Adipocyte (in vitro differentiated cells): ENCODE measurements at places on chromosomes 1 and 21.
A peak's percentile ranks its signal among the peaks of the same experiment; 100 is the strongest.

DNA sequence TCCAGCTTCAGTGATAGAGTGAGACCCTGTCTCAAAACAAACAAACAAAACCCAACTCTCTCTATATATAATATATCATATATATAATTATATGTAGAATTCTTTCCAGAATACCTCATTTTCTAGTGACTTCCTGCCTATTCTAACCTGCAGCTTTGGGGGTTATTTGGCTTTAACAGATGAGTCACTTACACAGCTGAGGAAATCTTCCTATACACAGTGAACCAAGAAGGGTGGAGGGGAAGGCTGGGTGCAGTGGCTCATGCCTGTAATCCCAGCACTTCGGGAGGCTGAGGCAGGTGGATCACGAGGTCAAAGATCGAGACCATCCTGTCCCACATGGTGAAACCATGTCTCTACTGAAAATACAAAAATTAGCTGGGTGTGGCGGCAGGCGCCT is 9.2 kb downstream of the RAB29 start:
- DNase-seq = no peak

- peak; percentile 61 for DNase-seq
These were observed 1.0 kb downstream of the PLPP3 start for GRCh38 chr1:56578138-56578962.

- DNase-seq = no peak
These were observed 101.7 kb upstream of the HAO2 start for GRCh38 chr1:119266858-119267257.

DNA sequence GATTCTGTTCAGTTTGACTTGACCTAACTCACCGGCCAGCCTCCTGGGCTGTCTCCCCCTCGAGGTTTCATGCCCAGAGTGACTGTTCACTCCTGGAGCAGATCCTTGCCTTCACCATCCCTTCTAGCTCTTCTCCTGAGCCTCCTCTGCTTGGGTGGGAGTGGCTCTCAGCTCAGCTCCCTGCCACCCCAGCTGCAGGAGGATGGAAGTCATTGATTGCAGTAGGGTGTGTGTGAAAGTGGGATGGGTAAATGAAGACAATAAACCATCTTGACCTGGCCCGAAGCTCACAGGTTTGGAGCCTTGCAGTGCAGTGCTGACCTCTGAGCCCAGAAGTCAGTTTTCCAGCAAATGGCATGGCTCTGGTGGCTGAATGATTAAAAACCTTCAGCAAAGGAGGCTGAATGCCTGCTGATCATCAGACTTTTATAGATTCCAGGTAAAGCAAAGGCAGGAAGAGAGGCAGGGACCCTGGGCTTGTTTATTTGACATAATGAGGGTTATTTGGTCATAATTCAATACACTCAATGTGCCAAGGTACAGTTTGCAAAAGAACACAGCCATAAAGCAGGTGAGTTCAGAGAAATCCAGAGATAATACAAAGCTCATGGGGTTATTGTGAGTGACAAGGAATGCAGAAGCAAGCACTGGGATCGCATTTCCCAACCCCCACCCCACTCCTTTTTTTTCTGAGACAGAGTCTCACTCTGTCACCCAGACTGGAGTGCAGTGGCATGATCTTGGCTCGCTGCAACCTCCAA is 17.5 kb upstream of the TFF3 start:
- no peak for DNase-seq

DNA sequence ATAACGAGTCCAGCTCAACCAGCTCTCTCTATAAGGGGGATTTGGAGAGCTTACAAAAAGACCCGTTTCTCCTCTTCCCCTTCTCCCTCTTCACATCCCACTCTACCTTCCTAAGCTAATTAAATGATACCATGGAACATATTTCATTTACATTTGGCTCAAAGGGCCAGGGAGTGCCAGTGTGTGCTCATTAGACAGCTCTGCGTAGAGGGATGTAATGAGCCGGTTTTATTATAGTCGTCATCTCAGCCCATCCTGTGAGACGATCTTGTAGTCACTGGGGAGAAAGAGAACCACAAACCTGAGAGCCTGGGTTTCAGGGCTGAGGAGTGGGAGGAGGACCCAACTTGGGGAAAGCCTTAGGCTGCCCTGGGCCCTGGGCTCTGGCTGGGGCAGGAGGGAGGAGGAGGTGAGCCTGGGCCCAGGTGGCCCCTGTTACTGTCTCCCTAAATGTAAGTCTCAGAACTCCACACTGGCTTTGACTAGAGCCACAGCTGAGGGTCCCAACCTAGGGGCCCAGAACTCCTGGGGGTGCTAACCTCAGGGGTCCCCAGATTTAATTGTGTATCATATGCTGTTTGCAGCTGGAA is 354.6 kb downstream of the MATN1 start:
- DNase-seq = no peak

- peak; percentile 80 for DNase-seq
These were observed 49.4 kb upstream of the A3GALT2 start for GRCh38 chr1:33370301-33370700.

DNA sequence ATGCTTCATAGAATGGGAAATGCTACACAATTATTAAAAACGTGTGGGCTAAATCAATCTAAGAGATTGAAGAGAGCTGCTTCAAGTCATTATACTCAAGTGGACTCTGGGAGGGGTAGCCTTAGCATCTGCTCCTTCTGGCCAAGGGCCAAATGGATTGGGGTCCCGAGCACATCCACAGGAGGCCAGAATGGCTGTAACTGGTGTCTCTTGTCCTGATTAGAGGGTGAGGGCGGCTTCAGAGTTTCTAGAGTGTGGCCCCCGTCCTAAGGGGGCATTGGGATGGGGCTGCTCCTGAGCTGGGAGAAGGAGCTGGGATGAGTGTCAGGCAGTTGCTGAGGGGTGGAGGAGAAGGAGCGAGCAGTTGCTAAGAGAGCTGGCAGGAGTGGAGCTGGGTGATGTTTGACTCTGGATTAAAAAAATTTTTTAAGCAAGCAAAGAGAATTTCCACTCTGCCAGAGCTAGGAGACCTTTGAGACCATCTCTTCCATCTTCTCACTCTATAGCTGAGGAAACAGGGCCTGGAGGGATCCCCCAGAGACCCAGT is 71.3 kb upstream of the TLR5 start:
- no peak for DNase-seq

DNA sequence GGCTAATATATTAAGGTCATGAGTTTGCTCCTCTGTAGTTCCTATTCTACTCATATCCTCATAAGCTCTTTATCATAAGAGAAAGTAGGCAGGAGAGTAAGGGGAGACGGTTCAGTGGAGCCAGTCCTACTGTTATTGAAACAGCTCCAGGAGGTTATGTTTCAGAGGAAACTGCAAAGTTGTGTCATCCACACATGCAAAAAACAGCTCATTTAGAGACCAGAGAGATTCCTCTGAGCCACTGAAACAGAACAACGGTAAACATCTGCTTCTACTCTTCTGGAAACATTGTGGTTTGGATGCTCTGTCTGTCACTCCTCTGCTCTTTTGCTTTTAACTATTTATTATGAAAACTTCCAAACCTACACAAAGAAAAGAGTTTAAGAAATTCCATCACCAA is 66.3 kb upstream of the PPP2R5A start:
- DNase-seq = peak; percentile 91

- peak; percentile 51 for DNase-seq
These were observed 23.4 kb downstream of the CELF3 start for GRCh38 chr1:151693057-151693651.

DNA sequence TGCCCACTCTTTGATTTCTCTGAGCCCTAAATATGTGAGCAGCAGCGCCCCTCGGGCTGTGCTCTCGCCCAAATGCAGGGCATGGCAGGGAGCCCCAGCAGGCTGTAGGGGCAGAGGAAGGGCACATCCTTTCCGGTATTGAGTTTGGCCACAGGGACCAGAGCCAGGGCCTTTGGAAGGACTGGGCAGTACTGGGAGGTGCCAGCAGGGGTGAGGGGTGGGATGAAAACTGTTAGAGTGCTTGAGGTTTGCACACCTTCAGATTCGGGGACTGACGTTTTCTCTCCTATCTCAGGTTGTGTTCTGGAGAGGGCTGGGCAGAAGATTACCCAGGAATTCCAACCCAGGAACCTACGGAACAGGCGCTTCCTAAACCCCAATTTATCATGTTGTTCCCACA is 2.2 kb upstream of the ATP1A2 start:
- DNase-seq = no peak

GRCh38 chr21:31346256-31346821 is 2.3 kb upstream of the TIAM1 start:
- DNase-seq = no peak

GRCh38 chr1:198265073-198265661 is 108.4 kb downstream of the NEK7 start:
- no peak for DNase-seq

DNA sequence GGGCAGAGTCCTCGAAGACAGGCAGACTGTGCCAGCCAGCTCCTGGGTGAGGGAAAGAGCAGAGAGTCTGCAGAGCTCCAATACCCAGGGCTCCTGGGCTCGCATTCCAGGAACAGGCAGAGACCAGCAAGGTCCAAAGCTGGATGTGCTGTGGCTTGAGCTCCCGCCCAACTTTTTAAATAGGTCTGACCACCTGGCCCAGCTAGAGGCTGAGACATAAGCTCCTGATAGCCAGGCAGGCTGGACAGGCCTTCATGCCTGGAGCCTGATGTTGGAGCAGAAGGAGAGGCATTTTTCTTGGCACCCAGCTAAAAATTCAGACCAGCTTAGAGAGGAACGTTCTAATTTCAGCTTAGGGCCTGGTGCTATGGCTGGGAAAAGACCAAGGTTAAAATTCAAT is 178.4 kb upstream of the TMEM51 start:
- DNase-seq = no peak

DNA sequence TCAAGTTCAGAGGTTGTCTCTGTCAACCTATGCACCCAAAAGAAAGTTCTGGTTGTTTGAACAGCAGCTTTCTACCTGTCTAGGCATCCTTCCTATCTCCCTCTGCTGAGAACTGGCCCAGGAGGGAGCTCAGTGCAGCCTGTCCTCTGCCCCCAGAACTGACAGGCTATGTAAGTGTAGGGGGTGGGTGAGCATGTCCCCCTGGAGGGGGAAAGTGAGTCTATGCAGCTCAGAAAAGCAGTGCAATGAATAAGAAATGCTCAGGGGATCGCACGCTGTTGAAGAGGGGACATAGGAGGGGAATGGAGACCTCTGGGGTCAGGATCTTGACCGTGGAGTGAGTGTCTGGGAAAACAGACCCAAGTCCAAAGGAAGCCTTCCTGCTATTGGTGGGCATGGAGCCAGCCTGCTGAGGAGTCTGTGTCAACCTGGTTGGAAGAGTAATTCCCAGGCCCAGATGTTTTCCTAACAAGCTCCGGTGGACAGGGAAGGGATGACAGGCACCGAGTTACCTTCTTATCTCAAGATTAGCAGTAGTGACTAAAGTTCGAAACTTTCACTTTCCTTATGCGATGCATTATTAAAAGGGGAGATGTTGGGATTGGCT is 26.1 kb upstream of the FHAD1 start:
- no peak for DNase-seq

DNA sequence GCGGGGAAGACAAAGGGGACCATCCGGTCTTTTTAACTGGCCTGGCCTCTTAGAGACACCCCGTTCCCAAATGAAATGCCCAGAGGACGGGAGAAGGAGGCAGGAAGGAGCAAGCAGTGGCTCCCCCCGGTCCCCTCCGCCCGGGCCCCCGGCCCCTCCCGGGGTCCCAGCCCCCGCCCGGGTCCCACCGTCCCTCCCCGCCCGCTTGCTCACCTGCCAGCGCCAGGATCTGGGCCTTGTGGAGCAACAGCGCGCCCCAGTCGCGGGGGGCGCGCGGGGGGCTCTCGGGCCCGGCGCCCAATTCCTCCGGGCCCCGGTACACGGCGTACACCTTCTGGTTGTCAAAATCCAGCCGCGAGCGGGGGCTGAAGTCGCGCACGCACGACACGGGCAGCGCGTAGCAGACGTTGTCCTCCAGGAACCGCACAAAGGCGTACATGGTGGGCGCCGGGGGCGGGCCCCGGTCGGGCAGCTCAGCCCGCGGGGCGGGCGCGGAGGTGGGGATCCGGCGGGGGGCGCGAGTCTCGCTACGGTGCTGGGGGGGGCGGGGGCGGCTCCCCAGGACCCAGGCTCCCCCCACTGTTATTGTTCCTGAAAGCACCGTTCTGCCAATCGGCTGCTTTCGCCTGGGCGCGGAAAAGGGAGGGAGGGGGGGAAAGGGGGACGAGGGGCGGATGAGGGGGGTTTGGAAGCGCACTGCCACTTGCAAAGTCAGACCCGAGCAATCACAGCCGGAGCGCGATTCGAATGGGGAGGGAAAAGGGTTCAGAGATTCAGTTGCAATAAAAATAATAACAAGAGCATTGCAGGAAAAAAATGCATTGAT is at the start of gene BEND5:
BEND5 (minus strand) TSS at position 499 of the 826 bp plus-strand sequence; CDS start at position 439, 60 bp downstream.
- peak; percentile 83 for DNase-seq
